ENCODE measurements at places on chromosomes 7 and 10. TPM values are rescaled to one million over a fixed set of nuclear protein-coding genes. Genes with fewer than 3 reads are reported as not detected.
A peak's percentile ranks its signal among the peaks of the same experiment; 100 is the strongest.

- DNase-seq = peak; percentile 27
These were observed 160.6 kb downstream of the ADARB2 start for GRCh38 chr10:1576467-1577372.

The RARRES2 gene
- not detected for total RNA-seq

- DNase-seq = no peak
These were observed 54.9 kb upstream of the ANK3 start for GRCh38 chr10:60444494-60445064.

The RELN gene
- 4.3 TPM for total RNA-seq

- DNase-seq = no peak
These were observed 758.7 kb upstream of the CELF2 start for GRCh38 chr10:10259013-10259412.

The H2BK1 gene
- total RNA-seq = not detected

DNA sequence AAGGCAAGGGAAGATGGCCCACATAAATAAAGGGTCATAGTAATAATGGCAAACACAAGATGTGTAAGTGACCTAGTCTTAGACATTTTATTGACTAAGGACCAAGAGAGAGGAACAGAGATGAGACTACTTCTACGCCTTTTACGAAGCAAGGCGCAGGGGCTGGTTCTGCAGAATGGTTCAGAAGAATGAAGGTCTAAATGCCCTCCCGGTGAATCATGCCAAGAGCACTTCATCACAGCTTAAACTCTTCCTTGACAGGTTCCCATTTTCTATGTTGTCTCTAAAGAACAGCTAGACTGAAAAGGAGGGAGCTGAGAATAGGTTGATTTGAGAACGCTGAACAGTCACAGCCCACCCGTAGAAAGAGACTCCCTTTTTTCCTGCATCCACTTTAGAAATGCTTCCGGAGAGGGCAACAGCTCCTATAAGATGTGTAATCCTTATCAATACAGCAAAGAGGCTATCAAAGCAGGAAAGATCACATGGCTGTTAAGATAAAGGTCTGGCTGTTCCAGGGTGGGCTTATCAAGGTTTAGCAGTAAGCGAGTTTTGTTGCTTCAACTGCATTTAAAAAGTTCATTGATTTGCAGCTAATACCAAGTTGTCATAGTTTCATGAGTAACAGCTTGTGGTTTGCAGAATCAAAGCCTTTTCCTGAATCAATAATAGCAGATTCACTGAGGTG lies 93.4 kb upstream of the AUTS2 start:
- no peak for DNase-seq

DNA sequence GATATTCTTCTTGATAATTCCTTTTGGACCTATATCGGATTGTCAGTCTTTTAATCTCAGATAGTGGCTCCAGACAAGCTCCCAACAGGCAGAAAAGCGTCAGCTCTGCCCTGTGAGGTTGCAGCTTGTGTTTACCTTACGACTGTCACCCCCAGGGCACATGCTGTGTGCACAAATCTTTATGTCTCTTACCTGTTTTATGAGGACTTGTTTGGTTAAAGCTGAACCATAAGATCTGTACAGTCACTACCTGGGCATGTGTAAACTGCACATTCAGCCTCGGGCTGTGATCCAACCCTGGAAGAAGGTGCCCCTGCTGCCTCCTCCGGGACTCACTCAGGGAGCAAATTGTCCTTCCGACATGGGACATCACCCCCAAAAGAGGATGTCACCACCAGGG lies 119.8 kb downstream of the GALNT17 start:
- no peak for DNase-seq

DNA sequence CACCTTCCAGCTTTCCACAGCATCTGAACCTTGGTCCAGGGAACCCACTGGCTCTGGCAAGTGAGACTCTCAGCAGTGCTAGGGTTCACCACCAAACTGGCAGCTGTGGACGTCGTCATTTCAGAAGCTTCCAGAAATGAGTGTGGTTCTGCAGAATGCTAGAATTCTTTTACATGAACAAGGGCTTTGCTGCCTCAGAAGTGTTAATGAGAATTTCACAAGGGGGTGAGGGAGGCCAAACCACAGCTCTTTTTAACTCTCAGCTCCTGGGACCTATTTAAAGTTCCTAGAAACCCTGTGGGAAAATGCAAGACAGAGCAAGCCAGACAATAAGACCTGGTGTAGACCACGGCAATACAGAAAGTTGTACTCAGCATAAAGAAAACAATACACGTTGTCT lies 129.3 kb upstream of the BET1 start:
- DNase-seq = no peak

DNA sequence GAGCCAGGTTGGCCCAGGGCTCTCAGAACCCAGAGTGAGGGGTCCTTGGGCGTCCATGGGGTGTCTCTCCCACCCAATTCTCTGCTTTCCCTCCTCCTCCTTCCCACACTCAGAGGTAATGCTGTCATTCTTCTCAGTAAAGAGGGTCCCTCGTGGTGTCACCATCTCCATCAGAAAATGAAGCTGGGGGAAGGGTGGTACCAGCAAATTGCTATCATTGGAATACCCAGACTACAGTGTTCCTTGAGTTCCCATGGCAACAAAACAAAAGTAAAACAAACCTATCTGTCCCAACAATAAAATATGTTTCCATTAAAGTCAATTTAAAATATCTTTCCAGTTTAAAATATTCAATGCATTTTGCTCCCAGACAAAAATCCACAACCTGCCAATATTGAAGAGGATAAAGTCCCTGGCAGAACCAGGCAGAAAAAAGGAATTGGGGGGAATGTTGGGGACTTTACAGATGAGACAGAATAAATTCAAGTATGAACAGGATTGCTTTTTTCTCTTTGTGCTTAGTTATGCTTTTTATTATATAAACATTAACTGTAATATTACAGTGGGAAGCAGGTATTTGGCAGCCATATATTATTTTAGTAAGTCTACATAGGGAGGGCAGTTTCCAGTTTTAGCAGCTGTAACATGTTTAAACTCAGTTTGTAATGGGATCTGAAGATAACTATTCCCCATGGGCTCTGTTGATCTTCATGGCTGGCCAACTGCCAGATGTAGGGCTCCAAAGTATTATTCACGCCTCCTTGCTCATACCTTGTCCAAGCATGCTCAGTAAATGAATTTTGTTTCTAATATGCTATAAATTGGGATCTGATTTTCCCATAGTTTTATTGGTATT lies 182.1 kb downstream of the ARID5B start:
- DNase-seq = no peak

GRCh38 chr10:96986200-96986856 lies 154.2 kb downstream of the LCOR start:
- DNase-seq = no peak

The TAS2R41 gene
- not detected for total RNA-seq

The LLCFC1 gene
- total RNA-seq = not detected

- DNase-seq = no peak
These were observed 1.7 kb upstream of the TNKS2 start for GRCh38 chr10:91796331-91797047.

- DNase-seq = no peak
These were observed 66.7 kb downstream of the TES start for GRCh38 chr7:116277070-116277469.

GRCh38 chr10:91564508-91564907 lies 68.4 kb downstream of the PPP1R3C start:
- no peak for DNase-seq

GRCh38 chr7:74242122-74242443 lies 12.1 kb downstream of the RFC2 start:
- no peak for DNase-seq

Measured in Caco-2 (cell line).